ENCODE measurements at places on chromosomes 1 and 21. TPM values are rescaled to one million over a fixed set of nuclear protein-coding genes. Genes with fewer than 3 reads are reported as not detected.

- no peak for DNase-seq
These were observed 3.2 kb downstream of the BARHL2 start for GRCh38 chr1:90713741-90714509.

DNA sequence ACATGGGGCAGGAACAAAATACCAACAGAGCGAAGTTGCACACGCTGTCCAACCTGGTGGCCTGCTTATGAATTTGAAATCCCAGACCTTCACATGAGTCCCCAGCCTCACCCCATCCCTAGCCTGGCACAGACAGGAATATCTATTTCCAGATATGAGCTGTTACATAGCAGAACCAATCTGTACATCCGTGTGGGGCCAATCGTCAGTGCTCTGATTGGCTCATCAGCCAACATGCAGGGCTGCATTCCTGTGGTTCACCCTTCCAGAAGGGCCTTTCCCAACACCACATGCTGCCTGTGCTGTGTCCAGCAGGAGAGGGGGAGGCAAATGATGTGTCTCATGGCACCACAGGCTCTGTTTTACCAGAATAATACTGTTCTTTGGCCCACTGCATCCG, 31.3 kb downstream of the CCN1 start:
- DNase-seq = no peak

GRCh38 chr1:205455581-205456382, at the start of gene BLACAT1:
Gene BLACAT1 (minus strand): TSS chr1:205456045.
- DNase-seq = no peak

DNA sequence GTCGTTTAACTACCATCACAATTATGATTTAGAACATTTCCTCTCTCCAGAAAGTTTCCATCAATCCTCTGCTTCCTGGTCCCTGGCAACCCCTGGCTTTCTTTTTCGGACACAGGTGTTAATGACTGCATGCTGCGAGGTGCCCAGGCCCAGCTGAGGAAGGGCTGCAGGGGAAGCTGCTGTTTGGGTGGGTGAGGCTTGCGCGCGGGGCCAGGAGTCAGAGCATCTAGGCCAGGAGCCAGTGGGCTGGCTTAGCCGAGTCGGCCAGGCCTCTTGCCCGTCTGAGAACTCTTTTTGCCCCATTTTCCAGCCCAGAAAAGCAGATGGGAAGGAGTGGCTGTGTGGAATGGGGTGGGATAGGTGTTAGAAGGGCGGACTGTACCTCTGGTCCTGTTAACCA, 51.5 kb downstream of the NAV1 start:
- DNase-seq = no peak

- DNase-seq = no peak
These were observed 14.8 kb upstream of the NCMAP start for GRCh38 chr1:24540906-24541710.

- DNase-seq = no peak
These were observed 486.0 kb upstream of the CHRM3 start for GRCh38 chr1:238900334-238900865.

DNA sequence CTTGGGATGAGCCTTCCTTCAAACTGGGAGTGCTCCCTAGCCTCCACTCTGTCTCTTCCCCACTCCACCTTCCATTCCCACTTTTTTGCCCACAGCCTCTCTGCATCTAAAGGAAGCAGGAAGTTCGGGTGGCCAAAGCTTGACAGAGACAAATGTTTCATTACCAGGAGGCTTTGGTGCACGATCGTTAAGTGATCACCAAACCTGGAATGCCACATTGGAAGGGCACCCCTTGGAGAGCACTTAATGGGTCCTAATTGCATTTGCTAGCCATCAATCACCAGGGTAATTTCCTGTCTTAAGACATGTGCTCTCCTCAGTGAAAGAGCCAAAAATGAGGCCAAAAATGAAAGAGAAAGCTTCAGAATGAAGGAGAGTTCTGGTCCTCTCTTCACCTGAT, 206.5 kb downstream of the TNR start:
- DNase-seq = no peak

DNA sequence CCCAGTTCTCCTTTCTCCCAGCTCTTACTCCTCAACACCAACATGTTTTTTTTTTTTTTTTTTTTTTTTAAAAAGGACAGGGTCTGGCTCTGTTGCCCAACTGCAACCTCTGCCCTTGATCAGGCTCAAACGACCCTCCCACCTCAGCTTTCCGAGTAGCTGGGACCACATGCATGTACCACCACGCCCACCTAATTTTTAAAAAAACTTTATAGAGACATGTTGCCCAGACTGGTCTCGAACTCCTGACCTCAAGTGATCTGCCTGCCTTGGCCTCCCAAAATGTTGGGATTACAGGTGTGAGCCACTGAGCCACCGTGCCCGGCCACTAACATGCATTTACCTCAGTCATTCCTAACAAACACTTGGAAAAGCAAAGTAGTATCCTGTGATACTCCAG, 31.1 kb upstream of the FOXE3 start:
- DNase-seq = no peak

DNA sequence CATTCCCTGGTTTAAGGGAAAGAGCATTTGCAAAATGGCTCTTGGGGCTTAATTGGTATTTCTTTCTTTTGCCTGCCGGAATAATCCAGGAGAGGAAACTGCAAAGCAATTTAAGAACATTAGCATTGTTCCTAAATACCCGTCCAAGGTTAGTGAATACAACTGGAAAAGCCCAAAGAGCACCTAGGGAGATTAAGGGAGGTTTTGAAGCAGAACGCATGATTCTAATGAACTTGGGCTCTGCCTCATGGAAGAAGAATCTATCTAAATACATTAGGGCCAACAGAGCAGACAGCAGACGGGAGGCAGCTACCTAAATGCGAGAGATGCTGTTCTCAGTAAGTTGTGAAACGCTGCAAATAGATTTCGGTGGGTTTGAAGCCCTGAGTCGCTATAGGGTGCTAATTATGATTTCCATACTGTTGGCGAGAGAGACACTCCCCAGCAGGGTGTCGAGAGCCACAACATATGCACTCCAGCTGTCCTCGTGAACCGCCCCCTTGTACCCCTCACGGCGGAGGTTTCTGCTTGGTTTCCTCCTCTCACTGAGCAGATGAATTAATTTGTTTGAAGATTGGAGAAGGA, 326.7 kb upstream of the CAMK1G start:
- no peak for DNase-seq

- DNase-seq = no peak
These were observed 106.0 kb downstream of the CDC7 start for GRCh38 chr1:91606546-91607078.

DNA sequence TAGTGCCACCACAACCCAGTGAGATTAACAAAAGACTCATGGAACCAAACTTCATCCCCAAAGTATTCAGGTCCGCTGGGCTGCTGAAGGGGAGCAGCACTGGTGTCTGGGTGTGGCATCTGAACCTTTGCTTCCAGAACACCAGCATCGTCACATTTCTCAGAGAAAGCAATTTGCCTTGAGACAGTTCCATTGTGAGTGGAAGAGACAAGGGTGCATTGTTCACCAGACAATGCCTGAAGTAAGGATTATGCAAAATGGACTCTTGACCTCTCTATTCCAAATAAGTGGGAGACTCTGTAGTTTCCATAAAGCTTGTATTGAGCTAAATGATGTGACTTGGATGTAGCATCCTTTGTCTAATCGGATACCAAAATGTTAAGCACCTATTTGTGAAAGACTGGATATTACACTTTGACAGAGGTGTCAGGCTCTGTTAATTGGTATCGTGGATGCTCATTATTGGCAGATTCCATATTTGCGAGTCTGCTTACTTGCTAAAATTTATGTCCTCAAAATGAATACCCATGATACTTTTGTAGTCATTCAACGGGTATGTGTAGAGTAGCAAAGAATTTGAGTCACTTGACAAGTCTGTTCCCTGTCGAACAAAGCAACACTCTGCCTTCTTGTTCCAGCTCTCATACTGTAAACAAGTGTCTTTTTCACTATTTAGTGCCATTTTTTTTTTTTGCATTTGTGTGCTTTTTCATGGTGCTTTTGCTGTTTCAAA, 75.6 kb downstream of the MRPS6 start:
- no peak for DNase-seq

DNA sequence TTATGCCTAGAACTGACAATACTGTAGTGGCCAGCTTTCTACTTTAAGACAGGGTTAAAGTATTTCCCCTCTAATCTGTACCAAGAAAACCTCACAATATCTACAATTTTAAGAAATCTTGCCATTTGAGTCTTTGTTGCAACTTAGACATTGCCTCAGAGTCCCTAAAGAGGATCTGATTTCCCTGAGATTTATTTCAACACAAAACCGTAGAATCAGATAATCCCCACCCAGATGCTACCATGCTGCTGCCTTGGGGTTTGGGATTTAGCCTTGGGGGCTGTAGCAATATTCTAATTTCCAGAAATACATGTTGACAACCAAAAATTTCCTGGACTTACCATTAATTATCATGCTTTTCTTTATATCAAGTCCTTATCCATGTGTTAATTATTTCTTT, 50.3 kb upstream of the DENND1B start:
- DNase-seq = no peak

- DNase-seq = no peak
These were observed 5.3 kb upstream of the EVA1B start for GRCh38 chr1:36328713-36329112.

The CCDC30 gene
- total RNA-seq = 6.9 TPM

All from neural crest cell (in vitro differentiated cells).